ENCODE measurements at places on chromosomes 11 and 22.

DNA sequence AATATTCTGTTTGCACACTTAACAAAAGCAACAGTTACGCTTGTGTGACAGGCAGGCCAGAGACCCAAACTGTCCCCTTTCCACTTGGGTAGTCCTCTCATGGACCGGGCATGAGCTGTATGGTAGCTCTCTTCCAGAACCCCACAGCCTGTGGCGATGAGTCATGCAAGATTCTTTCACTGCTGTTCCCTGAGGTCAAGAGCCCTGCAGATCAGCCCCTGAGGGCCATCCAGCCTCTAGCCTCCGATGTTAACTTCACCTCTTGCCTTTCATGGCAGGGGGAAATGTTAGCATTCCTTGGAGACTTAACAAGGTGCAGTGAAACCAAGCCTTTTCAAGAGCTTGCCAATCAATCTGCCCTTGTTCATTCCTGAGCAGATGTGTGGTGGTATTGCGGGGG is 63.2 kb upstream of the DEUP1 start:
- DNase-seq = no peak

DNA sequence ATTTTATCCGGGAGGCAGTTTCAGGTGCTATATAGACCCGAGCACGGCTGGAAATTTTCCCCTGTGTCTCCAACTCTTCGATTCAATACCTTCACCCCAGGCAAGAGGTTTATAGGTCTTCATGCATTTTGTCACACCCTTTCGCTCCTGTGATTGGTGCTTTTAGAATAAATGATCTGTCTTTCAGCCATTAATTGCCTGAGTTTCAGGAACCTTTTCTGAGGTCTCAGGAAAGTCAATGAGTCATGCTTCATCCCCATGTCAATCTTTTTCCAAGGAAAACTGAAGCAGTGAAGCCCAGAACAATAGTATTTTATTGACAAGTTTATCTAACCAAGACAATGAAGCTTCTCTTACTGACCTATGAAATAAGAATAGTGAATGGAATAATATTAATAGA is 29.9 kb downstream of the FAM181B start:
- no peak for DNase-seq

DNA sequence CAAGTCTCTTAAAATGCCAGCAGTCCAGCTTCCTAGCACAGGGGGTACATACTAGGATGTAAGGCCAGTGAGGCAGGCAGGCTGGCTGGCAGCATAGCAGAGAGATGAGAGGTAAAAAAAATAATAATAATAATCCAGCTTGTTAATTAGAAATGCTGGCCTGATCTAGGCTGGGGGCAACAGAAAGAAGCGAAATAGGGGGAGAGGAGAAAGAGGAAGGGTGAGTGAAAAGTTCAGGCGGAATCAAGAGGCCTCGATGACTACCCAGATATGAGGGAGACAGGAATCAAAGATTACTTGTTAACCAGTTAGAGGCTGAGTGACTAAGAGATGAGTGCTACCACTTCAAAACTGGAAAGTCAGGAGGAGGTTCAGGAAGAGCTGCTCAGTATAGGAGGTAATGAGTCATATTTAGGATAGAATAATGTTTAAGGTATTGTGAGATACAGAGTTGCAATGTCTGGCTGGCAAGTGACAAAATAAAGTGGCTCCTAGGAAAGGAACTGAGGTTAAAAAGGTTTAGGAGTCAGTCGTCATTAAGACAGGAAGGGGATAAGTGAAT is 2.8 kb downstream of the ALKBH8 start:
- no peak for DNase-seq

- DNase-seq = no peak
These were observed 136.0 kb downstream of the LRRC4C start for GRCh38 chr11:41323446-41323845.

DNA sequence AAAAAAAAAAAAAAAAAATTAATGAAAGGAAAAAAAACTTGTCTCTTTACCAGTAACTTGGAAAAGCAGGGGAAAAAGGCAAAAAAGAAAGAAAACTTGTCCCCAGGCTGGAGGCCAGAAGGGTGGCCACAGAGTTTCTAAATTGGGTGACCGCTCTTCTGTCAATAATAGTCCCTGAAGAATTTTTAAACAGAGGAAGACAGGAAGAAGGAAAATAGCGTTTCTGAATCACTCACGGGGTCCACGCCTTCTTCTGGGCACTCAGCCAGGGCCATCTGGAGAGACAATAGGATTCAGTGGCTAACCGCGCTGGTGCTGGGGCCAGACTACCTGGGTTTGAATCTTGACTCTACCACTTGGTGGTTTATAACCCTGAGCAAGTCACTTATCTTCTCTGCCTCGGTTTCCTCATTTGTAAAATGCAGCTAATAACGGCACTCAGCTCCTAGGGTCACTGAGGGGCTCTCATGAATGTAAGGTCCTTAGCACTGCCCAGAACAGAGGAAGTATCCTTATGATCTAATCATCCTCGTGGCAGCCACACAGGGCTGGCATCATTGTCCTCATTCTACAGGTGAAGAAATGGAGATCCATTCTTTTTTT is 7.0 kb downstream of the C11orf86 start:
- peak; percentile 62 for DNase-seq

DNA sequence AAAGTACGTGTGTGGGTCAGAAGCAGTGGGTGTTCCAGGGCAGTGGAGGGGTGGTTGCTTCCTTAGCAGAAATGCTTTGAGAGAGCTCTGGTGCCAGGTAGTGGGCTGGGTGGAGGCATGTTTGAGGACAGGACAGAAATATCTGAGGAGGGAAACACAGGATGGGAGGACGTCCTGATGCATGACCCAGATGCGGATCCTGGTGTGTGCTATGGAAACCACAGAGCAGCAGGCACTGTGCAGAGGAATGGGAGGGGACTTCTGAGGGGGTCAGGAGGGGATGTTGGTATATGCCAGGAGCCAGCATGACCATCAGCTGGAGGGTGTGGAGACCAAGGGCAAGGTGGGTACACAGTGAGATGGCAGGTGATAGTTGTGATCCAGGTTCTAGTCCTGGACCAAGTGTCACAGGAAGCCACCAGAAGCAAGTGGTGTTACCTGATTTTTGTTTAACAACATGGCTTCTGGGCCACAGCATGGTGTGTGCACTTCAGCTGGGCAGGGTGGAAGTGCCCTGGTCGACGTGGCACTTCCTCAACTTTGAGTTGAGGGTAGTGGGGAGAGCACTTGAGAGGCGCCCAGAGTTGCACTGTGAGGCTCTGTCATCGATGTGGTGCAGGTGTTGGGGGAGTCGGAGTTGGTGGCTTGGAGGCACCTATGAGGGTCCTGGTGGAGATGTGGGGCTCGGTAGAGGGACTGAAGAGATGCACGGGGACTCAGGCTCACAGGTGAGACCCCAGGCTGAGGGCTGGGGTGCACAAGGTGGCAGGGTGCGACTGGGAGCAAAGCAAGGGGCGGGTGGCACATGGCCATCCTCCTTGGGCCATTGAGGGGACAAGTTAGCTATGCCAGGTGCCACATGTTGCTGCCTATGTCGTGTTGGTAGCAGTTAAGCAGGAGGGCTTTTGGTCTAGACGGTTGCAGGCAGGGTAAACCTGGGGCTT is 7.5 kb downstream of the DGCR8 start:
- DNase-seq = no peak

DNA sequence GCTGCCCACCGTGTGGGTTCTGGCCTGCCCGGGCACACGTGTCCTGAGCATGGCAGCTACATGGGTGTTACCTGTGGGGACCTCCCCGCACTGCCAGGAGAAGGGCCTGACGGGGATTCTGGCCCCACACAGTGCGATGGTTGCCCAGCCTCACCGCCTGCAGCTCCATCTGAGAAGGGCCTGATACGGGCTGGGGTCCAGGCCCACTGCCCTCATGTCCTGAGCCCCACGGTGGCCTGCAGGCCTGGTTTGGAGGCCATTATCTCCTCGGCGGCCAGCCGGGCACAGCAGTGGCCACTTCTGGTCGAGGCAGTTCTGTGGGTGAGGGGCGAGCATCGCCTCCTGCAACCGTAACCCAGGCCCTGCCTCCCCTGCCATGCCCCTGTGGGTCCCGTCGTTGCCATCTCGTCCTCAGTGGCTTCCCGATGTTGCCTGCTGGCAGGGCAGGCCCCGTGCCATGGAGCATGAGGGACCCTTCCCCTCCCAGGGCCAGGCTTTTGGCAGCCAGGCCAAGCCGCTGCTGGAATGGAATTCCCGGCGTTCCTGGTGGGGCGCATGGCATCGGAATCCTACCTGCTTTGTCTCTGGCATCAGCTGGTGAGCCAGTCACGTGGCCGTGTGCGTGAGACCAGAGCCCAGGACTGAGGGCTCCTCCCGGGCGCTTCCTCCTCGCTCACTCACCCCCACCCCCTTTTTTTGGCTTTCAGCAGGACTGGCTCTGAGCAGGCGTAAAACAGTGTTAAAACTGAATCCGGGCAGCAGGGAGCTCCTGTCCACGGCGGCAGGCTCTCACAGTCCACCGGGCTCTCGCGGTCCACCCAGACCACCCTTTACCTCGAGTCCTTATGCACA is 71.9 kb upstream of the PPARA start:
- DNase-seq = no peak

GRCh38 chr11:20155683-20156279 is 4.5 kb downstream of the DBX1 start:
- no peak for DNase-seq

DNA sequence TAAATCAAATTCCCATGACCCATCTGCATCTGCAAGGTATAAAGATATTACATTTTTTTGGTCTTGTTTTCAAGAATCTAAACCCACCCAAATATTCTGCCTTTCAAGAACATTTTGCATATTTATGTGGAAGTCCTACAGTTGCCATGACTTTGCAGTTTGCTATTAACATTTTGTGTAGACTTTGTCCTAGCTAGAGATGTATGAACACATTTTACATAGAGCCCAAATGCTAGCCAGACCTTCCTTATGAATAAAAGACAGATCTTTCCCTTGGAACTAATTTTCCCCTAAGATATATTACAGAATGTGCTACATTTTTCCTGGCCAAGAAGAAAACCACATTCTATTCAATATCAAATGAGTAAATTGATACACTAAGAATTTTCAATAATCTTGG is 772.5 kb downstream of the KCNA4 start:
- DNase-seq = no peak

GRCh38 chr11:623349-623869 is 1.3 kb downstream of the CDHR5 start:
- DNase-seq = no peak

DNA sequence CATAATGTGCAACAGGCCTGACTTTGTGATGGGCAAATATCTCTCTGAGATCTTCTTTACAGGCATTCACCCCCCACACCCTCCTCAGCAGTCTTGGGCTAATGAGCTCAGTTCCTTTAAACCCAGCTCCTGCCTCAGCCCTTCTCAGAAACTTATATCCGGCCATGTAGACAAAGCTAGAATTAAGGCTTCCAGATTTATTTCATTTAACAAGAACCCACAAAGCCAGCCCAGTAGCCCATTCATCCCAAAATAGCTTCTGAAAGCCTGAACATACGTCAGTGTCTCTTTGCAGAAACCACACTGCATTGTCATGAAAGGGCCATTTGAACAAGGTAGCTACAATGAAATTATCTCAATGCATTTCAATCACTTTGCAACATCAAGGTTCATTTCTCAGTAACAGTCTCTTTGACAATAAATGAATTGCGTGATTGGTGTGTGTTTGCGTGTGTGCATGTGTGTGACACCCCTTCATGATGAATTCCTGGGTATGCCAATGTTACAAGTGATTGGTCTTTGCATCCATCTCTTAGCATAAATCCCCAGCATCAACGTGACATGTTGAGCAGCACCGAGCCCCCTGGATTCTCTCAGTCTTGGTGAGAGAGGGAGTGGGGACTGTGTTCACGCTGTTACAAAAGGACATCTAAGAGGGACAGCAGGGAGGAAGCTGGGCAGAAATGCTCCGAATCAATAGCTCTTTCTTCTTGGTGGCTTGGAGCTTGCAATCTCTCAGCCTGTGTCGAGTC is 299.6 kb downstream of the KIRREL3 start:
- no peak for DNase-seq

GRCh38 chr11:10990637-10991193 is 132.9 kb upstream of the ZBED5 start:
- DNase-seq = no peak

- DNase-seq = peak; percentile 44
These were observed 87.0 kb downstream of the GRK3 start for GRCh38 chr22:25651332-25652085.

DNA sequence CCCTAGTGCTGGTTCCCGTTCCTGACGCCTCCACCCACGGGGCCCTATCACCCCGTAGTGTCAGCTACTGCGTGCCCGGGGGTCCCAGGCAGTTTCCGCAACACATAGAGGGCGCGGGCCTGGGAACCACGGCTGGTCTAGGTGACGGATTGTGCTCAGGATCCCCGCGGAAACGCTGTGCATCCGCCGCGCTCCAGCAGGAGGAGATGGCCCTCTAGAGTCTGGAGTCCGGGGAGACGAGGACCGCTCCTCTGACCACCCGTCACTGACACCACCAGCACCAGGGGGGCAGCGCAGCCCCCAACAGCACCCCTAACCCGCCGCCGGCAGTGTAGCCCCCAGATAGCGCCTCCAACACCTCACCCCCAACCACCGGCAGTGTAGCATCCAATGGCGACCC is 4.4 kb upstream of the RFPL3 start:
- no peak for DNase-seq

GRCh38 chr11:131688048-131688693 is 317.8 kb downstream of the NTM start:
- peak; percentile 25 for DNase-seq

DNA sequence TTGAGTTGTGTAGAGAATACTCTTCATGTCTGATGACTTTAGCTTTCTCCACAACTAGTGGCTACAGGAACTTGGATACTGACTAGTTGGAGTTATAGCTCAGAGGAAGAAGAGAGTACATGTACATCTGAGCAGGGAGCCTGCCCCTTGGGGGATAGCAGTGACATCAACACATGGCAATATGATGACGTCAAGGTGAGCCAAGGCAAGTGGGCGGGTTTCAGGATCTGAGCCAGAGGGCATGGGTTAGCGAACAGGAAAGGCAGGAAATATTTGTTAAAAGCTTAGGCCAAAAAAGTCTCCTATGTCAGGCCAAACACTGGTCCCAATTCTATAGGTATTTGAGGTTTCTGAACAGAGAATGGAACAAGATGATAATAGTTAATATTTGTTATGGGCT is 42.0 kb upstream of the HORMAD2 start:
- peak; percentile 18 for DNase-seq

- no peak for DNase-seq
These were observed at the start of gene DLG2 for GRCh38 chr11:85627332-85627997. Gene DLG2 (minus strand): TSS chr11:85627344.

DNA sequence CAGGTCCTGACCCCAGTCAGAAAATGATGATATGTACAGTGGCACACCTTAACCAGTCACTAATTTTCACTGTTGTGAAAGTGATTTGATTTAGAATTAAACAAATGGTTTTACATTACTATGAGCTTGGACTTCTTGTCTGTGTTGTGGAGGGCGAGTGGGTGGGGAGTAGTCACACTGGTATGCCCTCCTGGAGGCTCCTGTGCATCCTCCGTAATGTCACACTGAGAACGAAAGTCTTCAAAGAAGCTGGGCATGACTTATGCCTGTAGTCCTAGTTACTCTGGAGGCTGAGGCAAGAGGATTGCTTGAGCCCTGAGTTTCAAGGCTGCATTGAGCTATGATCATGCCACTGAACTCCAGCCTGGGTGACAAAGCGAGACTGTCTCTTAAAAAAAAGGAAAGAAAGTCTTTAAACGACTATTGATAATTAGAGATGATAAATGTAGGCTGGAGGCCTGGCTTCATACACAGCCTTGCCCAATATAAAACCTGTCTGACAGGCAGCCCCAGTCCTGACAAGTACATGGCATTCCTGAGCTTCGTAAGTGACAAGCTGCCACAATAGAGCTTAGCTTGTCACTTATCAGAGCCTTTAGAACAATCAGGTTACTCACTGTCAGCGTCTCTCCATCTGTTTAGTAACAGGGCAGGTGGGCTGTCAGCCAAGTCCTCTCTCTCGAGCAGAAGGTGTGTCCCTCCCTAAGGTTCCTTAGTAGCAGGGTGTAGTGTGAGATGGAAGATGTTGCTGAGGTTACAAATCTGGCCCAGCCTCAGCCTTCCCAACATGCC is 5.0 kb upstream of the LIMK2 start:
- no peak for DNase-seq

Data from inflammatory macrophage (primary cell).